ENCODE measurements at places on chromosomes 12 and 14.

DNA sequence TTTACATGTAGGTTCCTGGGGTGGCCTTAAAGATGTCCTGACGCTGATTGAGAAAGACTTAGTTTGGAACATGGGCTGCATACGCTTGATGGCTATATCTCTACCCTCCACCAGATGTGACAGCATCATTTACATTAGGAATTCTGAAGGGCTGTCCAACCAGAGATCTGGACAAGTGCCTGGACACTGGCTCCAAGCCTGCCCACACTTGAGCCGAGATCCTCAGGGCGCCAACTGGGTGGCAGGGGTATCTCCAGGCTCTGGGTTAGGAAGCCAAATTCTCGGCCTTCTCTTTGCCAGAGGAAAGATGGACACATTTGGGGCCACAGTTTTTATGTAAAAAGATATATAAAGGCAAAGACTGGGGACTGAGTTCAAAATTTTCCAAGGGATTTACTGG, 246.3 kb downstream of the NTF3 start:
- no peak for DNase-seq

DNA sequence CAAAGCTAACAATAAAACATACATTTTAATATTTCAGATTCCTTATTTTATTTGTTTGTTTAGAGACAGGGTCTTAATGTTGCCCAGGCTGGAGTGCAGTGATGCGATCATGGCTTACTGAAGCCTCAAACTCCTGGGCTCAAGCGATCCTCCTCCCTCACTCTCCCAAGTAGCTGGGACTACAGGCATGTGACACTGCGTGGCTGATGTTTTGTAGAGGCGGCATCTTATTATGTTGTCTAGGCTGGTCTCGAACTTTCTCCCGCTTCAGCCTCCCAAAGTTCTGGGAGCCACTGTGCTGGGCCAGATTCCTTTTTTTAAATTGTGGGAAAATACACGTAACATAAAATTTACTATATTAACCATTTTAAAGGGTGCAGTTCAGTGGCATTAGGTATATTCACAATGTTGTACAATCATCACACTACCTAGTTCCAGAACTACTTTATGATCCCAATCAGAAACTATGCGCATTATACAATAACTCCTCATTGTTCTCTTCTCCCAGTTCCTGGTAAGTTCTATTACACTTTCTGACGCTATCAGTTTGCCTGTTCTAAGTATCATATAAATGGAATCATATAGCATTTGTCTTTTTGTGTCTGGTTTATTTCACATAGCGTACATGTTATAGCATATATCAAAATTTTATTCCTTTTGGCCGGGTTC, 40.3 kb downstream of the ADIPOR2 start:
- DNase-seq, result no peak

- DNase-seq, result peak; percentile 24
Observed at GRCh38 chr14:73634011-73634833, 10.6 kb upstream of the DNAL1 start.

DNA sequence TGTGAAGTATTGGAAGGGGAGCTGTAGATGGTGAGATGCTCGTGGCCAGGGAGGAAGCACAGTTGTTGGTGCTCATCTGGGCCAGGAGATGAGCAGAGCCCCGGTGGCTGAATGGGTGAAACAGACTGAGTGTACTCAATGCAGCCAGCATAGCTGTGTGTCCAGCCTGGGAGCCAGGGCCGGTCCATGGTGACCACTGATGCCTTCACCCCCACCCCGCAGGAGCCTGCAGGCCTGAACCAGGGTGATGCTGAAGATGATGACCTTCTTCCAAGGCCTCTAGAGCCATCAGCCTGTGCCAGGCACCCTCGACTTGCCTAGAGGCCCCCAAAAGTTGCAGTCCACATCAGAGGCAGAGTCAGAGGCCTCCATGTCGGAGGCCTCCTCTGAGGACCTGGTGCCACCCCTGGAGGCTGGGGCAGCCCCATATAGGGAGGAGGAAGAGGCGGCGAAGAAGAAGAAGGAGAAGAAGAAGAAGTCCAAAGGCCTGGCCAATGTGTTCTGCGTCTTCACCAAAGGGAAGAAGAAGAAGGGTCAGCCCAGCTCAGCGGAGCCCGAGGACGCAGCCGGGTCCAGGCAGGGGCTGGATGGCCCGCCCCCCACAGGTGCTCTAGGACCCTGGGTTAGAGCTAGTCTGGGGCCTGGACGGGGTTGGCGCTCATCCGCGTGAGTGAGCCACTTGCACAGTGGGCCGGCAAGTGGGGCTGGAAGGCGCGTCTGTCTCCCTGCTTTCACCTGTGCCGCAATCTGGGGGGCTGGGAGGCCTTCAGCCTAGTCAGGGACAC, 3.0 kb downstream of the TNFAIP2 start:
- no peak for DNase-seq

DNA sequence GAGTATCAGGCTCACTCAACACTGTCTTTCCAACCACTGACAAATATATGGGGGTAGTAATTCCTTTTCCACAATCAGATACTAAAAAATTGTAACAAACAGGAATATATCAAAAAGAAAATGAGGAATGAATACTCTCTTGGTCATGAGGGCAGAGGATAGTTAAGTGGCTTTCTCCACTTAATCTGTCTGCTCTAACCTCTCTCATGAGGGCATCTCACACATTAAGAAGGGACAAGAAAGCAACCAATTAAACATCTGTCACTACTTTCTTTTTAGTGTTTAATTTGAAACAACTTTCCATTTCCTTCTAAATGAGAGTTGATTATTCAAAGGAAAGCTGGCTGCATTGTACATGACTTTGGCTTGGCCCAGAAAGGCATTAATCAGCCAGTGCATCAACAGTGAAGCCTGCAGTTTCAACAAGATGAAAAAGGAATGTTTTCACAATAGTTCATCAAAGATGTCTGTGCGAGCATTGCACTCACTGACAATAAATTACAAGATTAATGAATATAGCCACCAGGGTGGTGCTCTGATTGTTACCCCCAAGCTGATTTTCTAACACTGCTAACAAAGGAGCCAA, 142.0 kb downstream of the SEC23A start:
- no peak for DNase-seq

GRCh38 chr14:24036169-24036962, 15.4 kb upstream of the CARMIL3 start:
- peak; percentile 66 for DNase-seq

GRCh38 chr14:61226015-61226654, 55.0 kb downstream of the TMEM30B start:
- DNase-seq, result no peak

DNA sequence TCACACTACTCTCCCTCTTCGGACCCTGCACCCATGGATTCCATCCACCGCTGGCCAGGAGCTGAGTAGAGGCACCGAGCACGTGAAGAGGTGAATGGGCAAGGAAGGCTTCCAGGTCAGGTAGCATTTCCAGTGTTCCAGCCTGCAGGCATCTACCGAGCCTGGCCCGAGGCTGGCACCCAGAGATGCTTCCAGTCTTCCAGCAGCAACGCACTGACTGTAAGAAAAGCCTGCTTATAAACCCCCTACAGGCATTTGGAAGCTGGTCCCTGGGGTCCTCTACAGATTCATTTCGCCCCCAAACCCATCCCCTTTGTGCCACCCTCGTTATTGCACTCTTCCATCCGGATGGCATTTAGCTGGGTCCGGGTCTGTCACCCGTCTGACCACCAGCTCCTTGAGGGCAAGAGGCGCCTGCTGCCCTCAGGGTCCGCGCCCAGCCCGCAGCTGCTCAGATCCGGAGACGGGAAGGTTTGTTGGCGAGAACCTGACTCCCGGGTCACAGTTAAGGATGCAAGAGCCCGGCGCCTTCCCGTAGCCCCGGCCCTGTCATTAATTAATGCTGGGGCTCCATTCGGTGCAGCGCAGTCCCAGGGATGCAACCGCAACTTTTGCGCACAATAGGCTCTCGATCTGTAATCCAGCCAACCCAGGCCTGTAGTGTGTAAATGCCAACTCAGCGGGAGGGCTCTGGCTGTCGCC, 614 bp upstream of the MARK3 start:
- no peak for DNase-seq

DNA sequence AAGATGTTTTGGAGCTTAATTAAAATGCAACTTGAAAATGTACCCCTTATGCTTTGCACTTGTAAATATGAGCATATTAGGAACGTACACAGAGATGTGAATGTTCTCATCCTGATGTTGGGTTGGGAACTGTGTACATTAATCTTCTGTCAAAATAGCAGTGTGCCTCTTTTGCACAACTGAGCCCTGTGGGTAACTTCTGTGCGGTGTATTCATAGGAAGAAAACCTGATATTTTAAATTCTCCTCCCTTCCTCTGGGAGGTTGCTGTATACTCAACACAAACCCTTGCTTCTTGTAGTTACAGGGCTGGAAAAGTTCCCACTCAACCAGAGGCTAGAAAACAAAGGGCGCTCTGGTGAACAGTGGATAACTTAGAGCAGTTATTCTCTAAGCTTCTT, 18.7 kb downstream of the PTHLH start:
- no peak for DNase-seq

GRCh38 chr14:24613241-24613640, 3.8 kb upstream of the GZMH start:
- DNase-seq, result no peak
